ENCODE measurements at places on chromosomes 16 and 17.

- DNase-seq, result no peak
Observed at GRCh38 chr17:42167807-42168206, 13.0 kb upstream of the RAB5C start.

GRCh38 chr16:85235991-85236817 lies 123.9 kb upstream of the CIBAR2 start:
- no peak for DNase-seq

- DNase-seq, result no peak
Observed at GRCh38 chr17:43771463-43771862, 7.3 kb downstream of the DUSP3 start.

GRCh38 chr16:70704586-70704985 lies 18.7 kb upstream of the MTSS2 start:
- no peak for DNase-seq

DNA sequence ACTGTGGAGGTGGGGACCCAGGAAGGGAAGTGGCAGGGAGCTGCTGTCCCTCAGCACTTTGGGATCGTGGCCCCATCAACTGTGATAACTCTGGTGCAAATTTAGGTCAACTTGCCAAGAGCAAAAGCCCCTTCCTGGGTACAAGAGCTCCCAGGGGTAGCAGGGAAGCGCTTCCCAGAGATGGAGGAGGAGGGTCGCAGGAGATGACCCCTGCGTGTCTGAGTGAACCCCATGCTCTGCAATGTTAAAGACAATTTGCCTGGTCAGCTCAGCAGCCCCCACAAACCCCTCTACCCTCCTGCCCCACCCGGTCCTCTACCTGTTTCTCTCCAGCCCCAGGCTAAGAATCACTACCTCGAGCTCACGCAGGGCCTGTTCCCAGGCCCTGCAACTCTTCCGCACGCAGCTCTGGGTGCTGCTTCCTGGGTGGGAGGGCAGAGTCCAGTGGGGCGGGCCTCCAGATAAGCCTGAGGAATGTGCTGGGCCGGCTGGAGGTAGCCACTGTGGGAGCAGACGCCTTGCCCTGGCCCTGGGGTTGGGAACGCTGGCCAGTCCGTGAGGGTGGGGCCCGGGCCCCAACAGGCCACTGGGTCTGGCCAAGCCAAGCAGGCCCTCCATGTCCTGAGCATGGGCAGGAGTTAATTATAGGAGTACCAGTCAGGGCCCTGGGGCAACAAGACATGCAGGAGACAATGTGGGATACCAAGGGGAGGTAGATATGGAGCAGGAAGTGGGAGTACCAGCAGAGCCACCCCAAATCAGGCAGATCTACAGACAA lies 6.1 kb downstream of the DOK4 start:
- no peak for DNase-seq

- DNase-seq, result no peak
Observed at GRCh38 chr17:83180996-83181481, 101.6 kb downstream of the METRNL start.

- DNase-seq, result no peak
Observed at GRCh38 chr17:21132428-21132827, 5.7 kb downstream of the DHRS7B start.

- DNase-seq, result no peak
Observed at GRCh38 chr16:2749476-2749875, 3.0 kb upstream of the SRRM2 start.

DNA sequence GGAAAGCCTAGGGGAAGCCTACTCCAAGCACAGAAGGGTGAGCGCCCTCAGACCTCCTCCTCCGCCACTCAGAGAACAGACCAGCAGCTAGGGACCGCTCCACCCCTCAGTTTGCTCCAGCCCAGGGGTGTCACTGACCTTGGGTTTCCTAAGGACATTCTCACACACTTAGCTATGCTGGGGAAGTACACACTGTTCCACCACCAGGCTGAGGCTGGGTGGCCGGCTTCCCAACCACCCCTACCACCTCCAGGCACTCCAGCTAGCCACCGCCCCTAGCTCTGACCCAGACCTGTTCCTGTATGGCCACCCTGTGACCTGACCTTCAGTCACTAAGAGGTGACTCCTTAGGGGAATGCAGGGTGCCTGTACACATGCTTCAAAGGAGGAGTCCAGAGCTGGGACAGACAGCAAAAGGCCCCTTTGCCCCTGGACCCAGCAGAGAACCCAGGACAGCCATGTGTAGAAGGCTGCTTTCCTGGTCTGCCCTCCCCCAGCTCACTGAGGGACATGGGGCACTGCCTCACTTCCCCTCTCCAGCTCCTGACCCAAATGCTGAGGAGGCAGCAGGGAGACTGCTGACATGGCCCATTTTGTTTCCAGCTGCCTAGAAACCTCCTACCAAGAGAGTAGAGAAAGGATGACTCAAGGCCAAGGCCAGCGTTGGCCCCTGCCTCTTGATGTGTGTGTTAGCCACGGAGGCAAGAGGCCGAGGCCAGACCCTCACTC lies 6.7 kb downstream of the HSPB9 start:
- no peak for DNase-seq

DNA sequence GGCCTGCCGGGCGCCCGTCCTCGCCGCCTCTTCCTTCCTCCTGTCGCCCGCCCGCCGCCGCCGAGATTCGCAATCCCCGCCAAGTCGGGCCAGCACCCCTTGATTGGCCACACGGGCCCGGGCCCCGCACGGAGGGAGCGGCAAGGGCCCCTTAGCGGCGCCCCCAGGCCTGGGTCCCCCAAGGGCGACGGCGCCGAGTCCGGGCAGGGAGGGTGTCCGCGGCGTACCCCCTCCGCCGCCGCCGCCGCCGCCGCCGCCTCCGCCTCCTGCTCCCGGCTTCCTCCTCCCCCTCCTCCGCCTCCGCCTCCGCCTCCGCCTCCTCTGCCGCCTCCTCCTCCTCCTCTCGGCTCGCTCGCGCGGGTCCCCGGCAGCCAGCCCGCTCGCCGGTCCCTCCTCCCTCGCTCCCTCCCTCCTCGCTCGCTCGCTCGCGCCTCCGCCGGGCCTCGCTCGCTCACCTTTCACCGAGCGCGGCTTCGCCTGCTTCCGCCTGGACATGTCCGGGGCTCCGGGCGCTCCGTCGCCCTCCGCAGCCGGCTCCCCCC lies 561 bp downstream of the ZNF423 start:
- DNase-seq, result peak; percentile 24

DNA sequence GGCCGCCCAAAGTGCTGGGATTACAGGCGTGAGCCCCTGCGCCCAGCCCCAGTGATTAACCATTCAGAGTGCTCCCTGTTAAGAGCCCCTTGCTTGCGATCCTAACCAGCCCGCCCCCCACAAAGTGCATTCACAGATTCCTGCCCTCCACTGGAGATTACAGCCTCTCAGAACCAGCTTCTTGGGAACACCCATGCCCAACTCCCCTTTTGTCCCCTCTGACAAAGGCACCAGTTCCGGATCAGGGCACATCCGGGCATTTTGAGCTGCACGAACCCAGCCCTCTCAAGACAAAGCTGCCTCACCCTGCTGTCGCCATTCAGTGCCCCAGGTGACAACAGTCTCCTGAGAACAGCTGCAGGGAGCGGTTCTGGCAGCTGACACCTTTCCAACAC lies 848 bp upstream of the KRT19 start:
- no peak for DNase-seq

DNA sequence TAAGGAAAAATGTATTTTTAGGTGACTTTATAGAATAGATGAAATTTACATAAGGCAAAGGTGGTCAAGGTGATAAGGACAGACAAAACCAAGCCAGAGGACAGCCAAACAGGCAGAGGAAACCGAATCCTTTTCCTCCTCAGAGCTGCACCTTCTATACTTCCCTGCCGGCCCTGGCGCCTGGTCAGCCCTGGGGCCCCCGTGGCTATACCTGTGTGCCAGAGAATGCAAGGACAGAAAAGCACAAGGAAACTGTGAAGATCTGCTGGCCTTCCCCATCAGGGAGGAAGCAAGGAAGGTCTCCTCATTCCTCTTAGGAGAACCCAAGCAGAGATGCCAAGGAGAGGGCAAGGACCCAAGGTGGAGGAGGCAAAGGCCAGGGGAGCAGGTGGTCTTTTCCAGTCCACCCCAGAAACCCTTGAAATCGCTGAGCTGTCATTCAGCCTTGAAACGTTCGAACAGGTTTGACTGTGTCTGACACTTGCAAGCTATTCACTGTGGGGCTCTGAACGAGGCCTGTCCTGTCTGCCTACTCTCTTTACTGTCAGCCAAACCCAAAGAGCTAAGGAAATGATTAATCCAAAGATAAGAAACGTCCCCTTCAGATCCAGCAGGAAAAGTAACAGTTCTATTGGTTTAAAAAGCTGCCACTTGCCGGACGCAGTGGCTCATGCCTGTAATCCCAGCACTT lies 114.4 kb downstream of the XYLT1 start:
- no peak for DNase-seq

DNA sequence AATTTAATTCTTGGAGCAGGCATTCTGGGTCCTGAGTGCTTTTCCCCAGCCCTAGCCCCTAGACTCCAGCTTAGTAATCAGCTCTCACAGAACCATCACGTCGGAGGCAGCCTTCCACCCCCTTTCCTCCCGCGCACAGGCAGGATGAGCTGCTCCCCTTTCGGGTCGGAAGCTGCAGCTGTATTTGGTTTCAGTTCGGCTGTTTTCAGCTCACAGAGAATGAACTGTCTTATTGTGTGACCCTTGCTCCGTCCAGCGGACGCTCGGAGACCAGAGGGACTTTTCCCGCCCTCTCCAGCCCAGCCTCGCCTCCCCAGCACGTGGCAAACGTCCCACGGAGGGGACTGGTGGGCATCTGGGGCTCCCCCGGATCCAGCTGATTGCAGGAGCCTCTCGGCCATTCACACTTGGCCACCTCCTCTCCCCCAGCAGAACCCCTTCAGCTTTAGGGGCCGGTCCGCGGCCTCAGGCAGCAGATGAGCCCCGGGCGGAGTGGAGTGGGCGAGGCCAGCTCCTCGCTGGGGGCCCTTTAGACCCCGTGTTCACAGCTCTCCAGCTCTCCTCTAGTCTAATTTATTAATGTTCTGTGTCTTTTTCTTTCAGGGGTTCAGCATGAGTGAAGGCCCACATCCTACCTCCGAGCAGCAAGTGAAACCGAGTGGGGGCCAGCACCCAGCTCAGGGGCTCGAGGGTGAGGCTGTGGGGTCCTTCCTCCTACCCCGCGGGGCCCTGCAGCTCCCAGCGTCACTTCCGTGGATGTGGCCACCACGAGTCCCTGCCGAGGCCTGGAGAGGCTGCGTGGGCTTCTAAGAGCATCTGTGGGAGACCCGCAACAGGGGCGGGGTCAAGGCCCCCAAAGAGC lies 863 bp upstream of the UTS2R start:
- no peak for DNase-seq

DNA sequence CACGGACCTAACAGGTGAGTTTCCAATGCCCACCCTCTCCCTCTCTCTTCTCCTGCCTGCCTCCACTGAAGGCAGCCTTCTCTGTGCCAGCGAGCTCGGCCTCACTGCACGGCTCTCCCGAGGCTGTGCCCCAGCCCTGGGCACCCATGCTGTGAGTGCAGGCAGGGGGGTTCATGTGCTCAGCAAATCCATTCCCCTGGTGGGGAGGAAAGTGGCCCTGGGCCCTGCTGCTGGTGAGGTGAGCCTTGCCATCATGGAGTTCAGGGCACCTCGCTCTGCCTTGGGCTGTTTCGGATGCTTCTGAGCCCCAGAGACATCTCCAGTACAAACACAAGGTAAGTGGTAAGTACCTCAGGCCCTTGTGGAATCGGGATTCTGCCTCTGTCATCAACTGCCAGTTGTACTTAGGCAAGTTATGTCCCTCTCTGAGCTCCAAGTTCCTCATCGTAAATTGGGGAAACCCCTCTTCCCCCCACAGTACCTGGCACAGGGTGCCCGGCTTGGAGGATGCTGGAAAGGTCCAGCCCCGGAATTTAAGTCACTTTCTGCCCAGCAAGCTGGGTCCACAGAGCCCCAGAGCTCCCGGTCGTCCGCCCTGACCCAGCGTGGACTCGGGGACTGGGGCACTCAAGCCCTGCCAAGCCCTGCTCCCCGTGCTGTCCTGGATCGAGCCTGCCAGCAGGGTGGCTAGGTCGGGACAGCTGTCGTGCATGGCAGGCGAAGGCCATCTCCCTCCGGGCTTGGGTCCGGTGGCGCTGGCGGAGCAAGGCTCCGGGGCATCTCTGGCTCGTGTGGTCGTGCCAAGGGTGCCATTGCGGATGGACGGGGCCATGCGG lies 684 bp upstream of the NUDT16L1 start:
- DNase-seq, result no peak

- no peak for DNase-seq
Observed at GRCh38 chr17:62899361-62899760, 66.7 kb upstream of the TANC2 start.

DNA sequence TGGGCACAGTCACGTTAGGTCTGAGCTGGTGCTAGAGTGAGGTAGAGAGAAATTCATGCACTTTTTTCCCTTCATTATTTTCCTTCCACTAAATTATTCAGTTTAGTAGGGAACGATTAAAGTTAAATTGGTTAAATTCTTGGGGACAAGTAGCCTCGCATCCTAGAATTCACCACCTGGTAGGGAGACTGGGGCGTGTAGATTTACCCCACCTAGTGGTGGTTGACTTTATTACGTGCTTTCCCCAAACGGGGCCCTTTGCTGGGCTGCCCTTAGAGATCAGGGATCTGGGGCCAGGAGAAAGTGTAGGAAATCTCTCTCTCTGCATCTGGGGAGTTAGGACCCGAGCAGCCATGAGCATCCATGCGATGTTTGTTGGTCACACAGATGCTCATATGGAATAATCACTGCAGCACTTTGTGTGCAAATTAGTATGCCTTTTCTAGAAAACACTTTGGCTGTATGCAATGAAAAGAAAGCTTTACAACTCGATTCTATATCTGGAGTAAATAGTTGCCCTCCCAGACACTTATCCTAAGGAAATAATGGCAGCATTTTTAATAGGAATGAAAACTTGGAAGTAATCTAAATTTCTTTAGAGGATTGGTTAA lies 107.0 kb downstream of the PLCG2 start:
- no peak for DNase-seq

DNA sequence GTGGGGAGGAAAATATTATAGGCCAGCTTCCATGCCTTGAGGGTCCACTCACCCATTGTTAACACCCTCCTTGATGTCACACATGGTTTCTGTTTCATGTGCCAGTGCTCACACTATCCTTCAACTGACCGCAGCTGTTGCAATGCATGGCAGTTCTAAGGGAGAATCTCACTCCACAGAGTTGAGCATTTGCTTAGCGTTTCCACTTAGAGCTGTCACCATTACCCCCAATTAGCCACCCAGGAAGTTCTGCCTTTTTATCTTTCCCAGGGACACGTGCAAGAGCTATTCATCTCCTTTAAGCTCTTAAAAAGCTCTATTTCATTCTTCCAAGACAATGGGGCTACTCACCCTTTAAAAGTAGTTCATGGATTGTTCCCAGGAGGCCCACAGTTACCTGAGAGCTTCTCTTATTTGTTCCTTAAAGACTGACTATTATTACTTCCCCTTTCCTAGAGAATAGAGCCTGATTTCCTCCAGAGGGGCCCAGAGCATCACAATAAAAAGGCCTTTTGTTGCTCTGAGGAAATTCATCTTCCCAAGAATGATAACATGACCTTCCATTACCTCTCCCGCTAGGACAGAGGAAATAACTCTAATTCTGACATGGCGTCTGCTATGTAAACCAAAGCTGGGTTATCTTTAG lies 126.8 kb downstream of the CACNG3 start:
- DNase-seq, result no peak

GRCh38 chr16:68732042-68732680 lies 4.9 kb upstream of the CDH1 start:
- no peak for DNase-seq

GRCh38 chr16:55655897-55656681 lies at the start of gene SLC6A2:
Gene SLC6A2 (plus strand): TSS chr16:55655988. CDS start chr16:55656695, 707 bp downstream.
- no peak for DNase-seq

- no peak for DNase-seq
Observed at GRCh38 chr16:66360624-66361324, 5.7 kb upstream of the CDH5 start.

GRCh38 chr17:34617398-34617797 lies 38.0 kb downstream of the TMEM132E start:
- DNase-seq, result no peak

- no peak for DNase-seq
Observed at GRCh38 chr16:59634004-59634579, 900.0 kb upstream of the GOT2 start.
